ENCODE measurements at places on chromosomes 7 and 10. TPM values are rescaled to one million over a fixed set of nuclear protein-coding genes. Genes with fewer than 3 reads are reported as not detected.

The LRRC18 gene
- total RNA-seq, result not detected

The CYP2C9 gene
- not detected for total RNA-seq

The TDRD1 gene
- not detected for total RNA-seq

The AGAP4 gene
- 7.9 TPM for total RNA-seq

The ITPRID1 gene
- not detected for total RNA-seq

The PVRIG gene
- not detected for total RNA-seq

The CHST3 gene
- total RNA-seq, result 32.7 TPM

The ZP3 gene
- total RNA-seq, result 19.7 TPM

The LBX1 gene
- not detected for total RNA-seq

The HMX3 gene
- not detected for total RNA-seq

The VAX1 gene
- 1.7 TPM for total RNA-seq

The GDF10 gene
- 0.12 TPM for total RNA-seq

The SORCS3 gene
- not detected for total RNA-seq

The CASP2 gene
- total RNA-seq, result 20.9 TPM

The HGF gene
- not detected for total RNA-seq

The AKR1B1 gene
- total RNA-seq, result 2,714 TPM

The KCNH2 gene
- 0.37 TPM for total RNA-seq

The BTBD16 gene
- total RNA-seq, result 0.41 TPM

The SPDYE1 gene
- total RNA-seq, result not detected

The TSPAN12 gene
- total RNA-seq, result 0.79 TPM

The SHTN1 gene
- total RNA-seq, result 26.1 TPM

The HTR7 gene
- total RNA-seq, result 0.07 TPM

The GIMAP7 gene
- total RNA-seq, result not detected

The LGI1 gene
- not detected for total RNA-seq

The AGBL3 gene
- 1.1 TPM for total RNA-seq

The IGF2BP3 gene
- 23.8 TPM for total RNA-seq

The PDE1C gene
- total RNA-seq, result 3.7 TPM

The PARD3 gene
- total RNA-seq, result 95.5 TPM

The CYP3A7 gene
- total RNA-seq, result not detected

The TMEM225B gene
- total RNA-seq, result 0.59 TPM

The LRRD1 gene
- not detected for total RNA-seq

Measured in A549 treated with RU486 at 1 μM for 4 hours (cell line).